GF-D8 (cell line): ENCODE measurements at places on chromosomes 16 and 17.

- DNase-seq = no peak
Observed at GRCh38 chr17:7922269-7922844, 6.3 kb upstream of the RNF227 start.

DNA sequence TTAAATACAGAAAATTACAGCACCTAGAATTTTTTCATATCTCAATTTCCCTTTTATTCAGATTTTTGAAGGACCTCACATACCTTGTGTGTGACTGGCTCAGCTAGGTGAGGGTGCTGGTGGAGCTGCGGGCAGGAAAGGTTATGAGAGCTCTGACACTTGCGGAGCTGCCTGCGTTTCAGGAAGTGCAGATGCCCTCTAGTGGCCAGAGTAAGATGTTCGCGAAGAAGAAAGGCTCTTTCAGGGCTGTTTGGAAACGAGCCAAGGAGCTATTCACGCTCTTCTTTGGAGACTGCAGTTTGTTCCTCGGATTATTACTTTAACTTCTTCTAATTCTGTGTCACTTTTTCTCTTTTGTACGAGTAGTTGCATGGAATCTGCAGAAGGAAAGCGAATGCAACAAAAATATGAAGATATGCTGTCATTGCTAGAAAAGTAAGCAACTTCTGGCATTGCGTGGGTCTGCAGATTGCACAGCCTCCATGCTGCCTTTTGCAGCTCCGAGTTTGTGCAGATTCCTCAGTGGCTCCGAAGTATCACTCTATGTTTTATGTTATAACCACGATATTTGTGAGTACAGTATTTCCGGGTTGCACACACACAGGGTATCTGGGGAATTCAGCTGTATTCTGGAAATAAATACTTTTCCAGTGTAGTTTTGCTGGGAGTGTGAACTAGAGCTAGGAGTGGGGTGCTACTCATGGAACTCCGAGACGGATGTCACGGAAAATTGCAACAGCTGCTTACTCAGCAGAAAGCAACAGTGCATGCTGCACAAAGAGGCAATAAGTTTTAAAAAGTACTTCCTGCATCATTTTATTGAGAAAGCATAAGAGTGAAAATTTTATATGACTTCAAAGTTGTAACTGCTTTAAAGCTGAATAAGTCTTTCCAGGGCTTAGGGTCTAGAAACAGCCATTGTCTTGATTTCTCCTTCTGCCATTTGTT lies 46.3 kb downstream of the DNAH9 start:
- no peak for DNase-seq

GRCh38 chr17:68658999-68659780 lies 58.0 kb upstream of the FAM20A start:
- DNase-seq = no peak

DNA sequence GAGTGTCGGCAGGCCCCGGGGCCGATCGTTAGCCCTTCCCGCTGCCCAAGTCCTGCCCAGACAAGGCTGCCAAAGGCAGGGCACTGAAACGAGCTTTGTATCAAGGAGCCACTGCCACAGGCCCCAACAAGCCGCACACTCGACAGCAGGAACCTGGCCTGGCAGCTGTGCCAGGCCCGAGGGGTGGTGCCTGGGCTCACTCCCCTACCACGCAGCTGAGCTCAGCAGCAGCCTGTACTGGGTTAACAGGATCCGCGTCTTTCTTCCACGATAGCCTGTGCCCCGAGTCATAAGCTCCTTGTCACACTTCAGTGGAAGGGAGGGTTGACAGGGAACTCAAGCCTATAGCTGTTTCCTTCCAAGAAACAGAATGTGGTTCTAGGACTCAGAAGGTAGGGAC lies 87.9 kb downstream of the ABR start:
- DNase-seq = no peak

DNA sequence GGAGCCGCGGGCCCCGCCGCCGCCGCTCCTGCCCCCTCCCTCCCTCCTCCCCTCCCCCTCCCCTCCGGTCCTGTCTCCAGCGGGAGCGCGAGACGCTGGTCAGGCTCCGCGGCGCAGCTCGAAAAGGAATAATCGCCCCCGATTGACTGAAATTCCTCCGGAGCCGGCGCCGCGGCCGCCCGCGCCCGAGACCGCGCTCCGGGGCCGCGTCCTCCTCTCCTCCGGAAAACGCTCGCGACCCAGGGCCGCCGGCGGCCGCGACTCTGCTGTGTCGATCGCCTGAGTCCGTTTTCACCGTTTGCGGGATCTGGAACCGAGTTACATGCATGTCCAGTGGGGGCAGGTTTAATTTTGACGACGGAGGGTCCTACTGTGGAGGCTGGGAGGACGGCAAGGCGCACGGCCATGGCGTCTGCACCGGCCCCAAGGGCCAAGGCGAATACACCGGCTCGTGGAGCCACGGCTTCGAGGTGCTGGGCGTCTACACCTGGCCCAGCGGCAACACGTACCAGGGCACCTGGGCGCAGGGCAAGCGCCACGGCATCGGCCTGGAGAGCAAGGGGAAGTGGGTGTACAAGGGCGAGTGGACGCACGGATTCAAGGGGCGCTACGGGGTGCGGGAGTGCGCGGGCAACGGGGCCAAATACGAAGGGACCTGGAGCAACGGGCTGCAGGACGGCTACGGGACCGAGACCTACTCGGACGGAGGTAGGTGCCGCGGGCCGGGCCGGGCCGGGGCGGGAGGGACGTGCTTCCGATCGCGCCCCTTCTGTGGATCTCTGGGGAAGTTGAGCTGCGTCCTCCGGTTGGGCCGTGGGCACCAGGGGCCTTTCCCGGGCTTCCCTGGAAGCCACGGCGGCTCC lies 744 bp downstream of the JPH3 start:
- no peak for DNase-seq

GRCh38 chr16:2331199-2331930 lies 9.2 kb downstream of the ABCA3 start:
- no peak for DNase-seq

DNA sequence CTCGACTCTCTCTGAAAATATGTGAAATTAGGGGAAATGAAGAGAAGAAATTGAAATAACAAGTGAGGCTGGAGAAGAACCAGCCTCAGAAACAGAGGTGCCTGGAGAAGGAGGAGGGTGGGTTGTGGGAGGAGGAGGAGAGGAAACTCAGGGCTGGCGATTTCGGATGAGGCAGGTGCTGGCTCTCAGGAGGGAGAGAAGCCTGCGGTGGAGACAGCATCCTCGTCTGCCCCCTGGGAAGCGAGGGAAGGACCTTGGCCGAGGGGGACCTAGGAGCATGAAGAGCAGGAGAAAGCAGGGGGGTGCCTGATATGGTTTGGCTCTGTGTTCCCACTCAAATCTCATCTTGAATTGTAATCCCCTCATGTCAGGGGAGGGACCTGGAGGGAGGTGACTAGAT lies 264.7 kb upstream of the TNRC6C start:
- no peak for DNase-seq

DNA sequence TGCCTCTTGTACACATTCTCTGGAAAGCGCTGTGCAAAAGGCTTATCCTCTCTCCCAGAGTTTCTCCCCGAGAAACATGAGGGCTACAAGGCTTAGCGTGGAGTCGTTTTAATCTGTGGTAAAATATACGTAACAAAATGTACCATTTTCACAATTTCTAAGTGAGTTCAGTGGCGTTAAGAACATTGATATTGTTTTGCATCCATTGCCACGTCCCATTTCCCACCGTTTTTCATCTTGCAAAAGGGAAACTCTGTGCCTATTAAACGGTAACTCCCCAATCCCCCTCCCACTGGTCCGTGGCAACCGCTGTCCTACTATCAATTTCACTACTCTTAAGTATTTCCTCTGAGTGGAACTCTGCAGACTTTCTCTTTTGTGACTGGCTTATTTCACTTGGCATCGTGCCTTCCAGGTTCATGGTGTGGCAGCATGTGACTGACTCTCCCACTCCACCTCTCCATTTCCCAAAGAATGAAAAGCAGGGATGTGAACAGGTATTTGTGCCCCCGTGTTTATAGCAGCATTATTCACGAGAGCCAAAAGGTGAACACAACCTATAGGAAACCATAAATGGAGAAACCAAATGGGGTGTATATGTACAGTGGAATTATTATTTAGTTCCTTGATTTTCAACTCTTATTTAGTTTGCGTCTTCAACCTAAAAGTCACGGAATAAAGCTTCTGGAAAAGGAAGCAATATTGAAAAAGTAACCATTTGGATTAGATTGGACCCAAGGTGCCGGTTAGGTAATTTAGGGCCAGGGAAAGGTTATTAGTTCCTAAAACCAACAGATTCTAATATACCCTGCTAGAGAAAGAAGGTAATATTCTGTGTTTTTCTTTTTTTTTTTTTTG lies 1.1 kb upstream of the USP32 start:
- peak; percentile 84 for DNase-seq

DNA sequence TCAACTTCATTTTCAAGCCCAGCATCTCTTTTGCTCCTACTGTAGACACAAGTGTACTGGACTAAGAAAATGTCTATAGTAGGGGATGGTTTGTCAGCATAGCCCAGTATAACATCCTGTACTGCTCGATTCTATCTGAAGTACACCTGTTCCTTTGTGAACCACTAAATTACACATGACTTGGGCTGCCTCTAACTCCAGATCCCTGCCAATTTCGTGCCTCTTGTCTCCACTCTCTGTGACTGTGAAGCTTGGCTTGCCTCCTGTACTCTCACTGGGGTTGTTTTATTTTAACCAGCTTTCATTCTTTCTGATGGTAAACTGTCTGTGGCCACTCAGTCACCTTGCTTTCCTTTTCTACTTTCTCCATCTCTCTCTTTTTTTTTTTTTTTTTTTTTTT lies 24.5 kb downstream of the GFOD2 start:
- no peak for DNase-seq

- DNase-seq = no peak
Observed at GRCh38 chr17:80826955-80827645, 164.5 kb upstream of the CHMP6 start.

- no peak for DNase-seq
Observed at GRCh38 chr16:17362946-17363345, 107.8 kb downstream of the XYLT1 start.
